ENCODE measurements at places on chromosomes 12 and 14.

- DNase-seq, result no peak
These were observed 66.5 kb upstream of the CAND1 start for GRCh38 chr12:67202678-67203012.

DNA sequence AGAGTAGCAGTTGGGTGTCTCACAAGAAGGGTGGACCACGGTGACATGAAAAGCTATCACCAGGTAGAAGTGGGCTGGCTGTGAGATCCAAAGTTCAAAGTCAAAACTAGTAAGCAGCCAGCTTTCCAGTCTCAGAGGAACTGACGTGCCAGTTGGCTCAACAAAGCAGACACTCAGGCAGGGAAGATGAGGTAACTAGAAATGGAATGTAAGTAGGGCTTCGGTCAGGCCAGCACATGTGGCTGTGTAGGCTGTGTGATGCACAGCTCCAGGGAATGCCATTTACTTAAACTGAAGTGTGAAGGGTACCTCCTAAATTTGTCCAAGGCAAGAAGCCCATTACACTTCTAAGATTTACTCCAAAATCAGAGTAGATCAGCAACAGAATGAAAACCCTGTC is 43.6 kb downstream of the PTPRR start:
- no peak for DNase-seq

- peak; percentile 79 for DNase-seq
These were observed 12.9 kb downstream of the SPRYD3 start for GRCh38 chr12:53065975-53066931.

- DNase-seq, result no peak
These were observed 40.5 kb downstream of the TSPAN11 start for GRCh38 chr12:30967026-30967425.

DNA sequence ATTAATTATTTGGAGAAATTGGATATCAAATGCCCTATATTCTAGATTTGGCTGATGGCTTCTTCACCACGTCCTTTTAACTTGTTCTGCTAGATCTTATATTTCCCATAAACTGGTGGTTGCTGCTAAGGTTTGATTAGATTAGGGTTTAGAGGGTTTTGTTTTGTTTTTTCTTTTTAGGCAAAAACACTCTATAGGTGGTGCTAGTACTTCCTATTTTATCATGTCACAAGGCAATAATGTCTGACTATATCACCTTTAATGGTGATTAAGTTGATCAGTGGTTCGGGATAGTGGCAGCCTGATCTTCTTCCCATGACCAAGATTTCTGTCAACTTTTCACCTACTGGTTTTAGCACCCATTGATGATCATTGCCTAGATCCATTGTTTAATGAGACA is 455.1 kb downstream of the RAD51B start:
- DNase-seq, result no peak

DNA sequence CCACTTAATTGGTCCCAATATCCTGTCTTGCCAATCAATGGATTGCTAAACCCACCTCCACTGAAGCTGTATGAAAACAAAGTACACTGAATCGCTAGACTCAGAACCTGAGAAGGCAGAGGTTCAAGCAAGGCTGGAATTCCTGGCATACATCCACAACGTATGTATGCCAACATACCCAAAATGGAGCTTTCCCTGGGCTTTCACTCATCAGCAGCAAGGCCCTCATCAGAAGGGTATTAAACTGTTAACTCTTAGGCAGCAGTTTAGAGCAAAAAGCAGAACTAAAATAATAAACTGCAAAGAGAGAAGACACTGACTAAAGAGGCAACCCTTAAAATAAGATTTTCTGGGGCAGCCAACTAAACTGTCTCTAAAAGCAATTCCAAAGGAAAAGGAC is 13.6 kb downstream of the MED13L start:
- DNase-seq, result no peak

DNA sequence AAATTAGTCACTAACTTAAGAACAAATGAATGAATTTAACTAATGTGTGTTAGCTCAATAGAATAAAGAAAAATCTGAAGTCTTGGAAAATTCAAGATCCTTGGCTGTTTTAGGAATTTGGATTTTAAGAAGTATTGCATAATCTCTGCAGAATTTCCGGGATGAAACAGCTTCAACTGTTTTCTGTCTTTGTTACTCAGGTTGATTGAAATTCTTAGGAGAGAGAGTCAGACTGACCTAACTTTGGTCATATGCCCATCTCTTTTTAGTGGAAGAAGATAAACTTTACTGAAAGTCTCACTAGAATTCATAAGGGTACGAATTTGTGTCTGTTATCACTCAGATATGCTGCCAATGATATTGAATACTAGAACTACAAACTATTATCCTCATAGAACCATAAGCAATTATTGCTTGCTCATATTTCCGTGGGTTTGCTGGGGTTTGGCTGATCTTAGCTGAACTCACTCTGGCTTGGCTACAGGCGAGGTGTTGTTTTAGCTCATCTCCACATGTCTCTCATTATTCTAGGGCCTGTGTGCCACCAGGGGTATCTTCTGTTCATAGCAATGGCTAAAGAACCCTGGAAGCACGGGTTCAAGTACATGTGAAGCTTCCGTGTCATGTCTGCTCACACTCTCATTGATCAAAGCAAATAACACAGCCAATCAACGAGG is 257.4 kb upstream of the NOVA1 start:
- no peak for DNase-seq

- no peak for DNase-seq
These were observed 429.9 kb downstream of the DAD1 start for GRCh38 chr14:22159099-22159498.

Measured in right lobe of liver (tissue), 6 donors.